BJ (cell line): ENCODE measurements at places on chromosomes 1 and 21. TPM values are rescaled to one million over a fixed set of nuclear protein-coding genes. Genes with fewer than 3 reads are reported as not detected.

PADI2 gene
- 0.10 and 0.15 TPM in 2 replicates for polyA plus RNA-seq

CITED4 gene
- 0.67 and 0.80 TPM in 2 replicates for polyA plus RNA-seq

CELF3 gene
- not detected in 2 replicates for polyA plus RNA-seq

APCS gene
- not detected in 2 replicates for polyA plus RNA-seq

TRAF3IP3 gene
- not detected in 2 replicates for polyA plus RNA-seq

RGS13 gene
- not detected in 2 replicates for polyA plus RNA-seq

RPE65 gene
- not detected in 2 replicates for polyA plus RNA-seq

HCN3 gene
- polyA plus RNA-seq: 1.8 and 4.0 TPM in 2 replicates

DNA sequence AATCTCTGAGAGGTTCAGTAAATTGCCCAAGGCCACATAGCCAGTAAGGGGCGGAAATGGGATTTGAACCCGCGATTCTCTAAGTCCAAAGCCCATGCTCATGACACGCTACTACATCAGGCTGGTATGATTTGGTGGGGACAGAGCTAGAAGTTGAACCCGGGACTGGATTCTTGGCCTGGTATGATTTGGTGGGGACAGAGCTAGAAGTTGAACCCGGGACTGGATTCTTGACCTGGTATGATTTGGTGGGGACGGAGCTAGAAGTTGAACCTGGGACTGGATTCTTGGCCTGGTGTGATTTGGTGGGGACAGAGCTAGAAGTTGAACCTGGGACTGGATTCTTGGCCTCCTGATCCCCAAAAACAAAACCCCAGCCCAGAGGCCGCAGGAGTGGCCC, 23.0 kb downstream of the EPHB2 start:
- no peak for DNase-seq

DNA sequence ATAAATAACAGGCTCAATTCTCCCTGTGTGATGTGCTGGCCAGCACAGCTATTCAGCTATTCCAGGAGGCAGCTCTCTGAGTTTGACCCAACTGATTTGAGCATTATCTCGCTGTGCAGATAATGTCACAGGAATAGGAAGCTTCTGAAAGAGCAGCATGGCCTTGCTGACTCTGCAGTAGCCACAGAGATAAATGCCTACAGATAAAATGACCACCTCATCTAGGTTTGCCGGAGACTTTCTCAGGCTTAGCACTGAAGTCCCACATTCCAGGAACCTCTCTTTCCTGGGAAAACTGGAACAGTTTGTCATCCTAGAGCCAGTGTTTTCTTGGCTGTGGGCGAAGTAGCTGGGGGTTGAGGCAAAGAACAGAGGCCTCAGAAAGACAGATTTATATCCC, 98.9 kb downstream of the MRPL39 start:
- no peak for DNase-seq

GRCh38 chr21:14838400-14838799, 226.4 kb downstream of the NRIP1 start:
- DNase-seq: no peak
